Fibroblast of skin of left quadriceps (primary cell): ENCODE measurements at places on chromosomes 13 and 19.

GRCh38 chr13:40664350-40665125 is 1.9 kb downstream of the FOXO1 start:
- no peak for DNase-seq

- DNase-seq = no peak
Observed at GRCh38 chr19:12607631-12608030, 3.0 kb downstream of the ZNF490 start.

GRCh38 chr13:113647351-113648215 is 10.4 kb downstream of the ATP4B start:
- DNase-seq = no peak

DNA sequence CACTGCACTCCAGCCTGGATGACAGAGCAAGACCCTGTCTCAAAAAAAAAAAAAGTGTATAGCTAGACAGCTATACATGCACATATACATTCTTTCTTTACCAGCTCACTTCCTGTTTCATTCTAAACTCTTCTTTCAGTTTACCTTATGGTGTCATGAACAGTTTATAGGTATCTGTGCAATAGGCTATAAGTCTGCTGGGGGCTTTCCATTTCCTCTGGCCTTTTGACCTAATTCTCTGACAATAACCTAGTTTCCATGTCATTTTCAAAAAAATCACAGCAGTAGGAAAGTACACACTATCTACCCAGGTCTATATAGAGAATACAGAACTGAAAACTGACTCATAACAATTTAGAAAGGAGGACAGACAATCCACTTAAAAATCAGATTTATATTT is 24.4 kb upstream of the URAD start:
- no peak for DNase-seq

- DNase-seq = no peak
Observed at GRCh38 chr19:49761625-49762311, 1.3 kb downstream of the TSKS start.

GRCh38 chr13:52852444-52852843 is 4.0 kb upstream of the PCDH8 start:
- no peak for DNase-seq

DNA sequence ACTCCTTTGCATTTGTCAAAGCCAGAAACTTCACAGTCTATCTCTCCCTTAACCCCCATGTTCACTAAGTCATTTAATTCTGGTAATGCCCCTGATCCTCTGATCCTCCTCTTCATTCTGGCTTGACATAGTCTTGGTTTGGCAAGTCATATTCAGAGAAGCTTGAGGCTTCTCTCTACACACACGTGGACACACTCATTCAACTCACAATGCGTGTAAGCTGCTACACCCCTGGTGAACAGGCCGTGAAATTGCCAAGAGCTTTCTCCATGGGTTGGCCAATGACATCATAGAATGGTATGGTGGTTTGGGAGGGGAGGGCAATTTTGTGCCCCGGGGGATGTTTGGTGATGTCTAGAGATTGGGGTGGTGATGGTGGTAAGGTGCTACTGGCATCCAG is 47.9 kb upstream of the FLT1 start:
- no peak for DNase-seq

GRCh38 chr13:24459234-24459633 is 53.3 kb downstream of the PARP4 start:
- DNase-seq = peak; percentile 52

DNA sequence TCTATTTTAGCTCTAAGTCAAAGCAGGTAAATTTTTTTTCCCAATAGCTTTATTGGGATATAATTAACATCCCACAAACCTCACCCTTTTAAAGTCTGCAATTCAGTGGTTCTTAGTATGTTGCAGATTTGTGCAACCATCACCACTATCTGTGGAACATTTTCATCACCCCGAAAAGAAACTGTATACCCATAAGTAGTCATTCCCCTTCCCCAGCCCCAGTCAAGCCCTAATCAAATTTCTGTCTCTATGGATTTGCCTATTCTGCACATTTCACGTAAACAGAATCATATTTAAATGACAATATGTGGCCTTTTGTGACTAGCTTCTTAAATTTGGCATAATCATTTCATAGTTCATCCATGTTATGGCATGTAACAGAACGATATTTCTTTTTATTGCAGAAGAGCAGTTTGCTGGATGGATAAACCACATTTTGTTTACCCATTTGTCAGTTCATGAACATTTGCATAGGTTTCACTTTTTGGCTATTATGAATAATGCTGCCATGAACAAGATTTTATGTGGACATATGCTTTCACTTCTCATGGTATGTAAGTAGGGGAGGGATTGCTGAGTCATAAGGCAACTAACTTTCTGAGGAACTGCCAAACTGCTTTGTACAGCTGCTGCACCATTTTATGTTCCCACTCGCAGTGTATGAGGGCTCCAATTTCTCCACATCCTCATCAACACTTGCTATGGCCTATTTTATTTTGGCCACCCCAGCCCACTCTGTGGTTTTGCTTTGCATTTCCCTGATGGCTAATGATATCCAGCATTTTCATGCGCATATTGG is 10.9 kb downstream of the SLC46A3 start:
- peak; percentile 93 for DNase-seq

DNA sequence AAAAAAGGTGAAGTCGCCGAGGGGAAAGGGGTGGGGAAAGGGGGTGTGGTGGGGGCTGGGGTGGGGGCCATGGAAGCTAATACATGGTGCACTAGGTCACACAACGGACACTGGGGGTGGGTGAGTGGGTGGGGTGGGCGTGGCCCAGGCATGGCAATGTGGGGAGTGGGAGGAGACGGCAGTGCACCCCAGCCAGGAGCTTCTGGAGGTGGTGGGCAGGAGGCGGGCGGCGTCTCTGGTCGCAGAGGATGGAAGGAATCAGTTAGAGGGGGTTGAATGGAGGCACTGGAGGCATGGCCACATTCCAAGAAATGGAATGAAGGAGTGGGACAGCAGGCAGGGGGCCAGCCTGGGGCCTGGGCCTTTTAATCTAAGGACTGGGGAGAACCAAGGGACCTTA is 19.2 kb upstream of the NANOS2 start:
- DNase-seq = no peak

DNA sequence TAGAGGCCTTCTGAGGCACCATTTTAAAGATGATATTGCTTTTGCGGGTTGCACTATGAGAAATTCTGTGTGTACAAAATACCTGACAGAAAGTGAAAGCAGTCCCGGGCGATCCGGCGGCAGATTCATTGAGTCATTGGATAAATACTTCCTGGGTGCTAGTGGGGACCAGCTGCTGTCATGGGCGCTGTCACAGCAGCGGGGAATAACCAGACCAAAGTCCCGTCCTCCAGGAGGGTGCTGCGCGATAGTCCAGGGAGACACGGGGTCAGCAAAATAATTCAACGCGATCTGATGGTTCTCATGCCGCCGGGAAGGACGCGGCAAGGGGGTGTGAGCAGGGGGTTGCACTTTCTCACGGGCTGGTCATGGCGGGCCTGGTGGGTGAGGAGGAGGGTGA is 13.5 kb downstream of the ZFR2 start:
- DNase-seq = no peak

DNA sequence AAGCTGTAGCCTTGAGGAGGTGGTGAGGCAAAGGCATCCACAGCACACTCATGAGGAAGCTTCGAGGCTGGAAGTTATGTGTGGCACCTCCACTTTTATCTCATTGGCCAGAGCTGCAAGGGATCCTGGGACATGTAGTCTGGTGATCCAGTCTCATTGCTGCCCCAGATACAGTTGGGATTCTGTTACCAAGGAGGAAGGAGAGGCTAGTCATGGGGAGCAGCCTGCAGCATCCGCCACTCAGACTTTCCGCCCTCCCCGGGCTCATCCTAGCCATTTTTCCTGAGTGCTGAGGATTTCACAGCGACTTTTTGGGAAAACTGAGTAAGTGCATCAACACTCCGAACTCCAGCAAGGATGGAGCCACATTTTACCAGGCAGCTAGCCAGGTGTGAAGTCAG is 74.4 kb downstream of the DPF1 start:
- DNase-seq = no peak

DNA sequence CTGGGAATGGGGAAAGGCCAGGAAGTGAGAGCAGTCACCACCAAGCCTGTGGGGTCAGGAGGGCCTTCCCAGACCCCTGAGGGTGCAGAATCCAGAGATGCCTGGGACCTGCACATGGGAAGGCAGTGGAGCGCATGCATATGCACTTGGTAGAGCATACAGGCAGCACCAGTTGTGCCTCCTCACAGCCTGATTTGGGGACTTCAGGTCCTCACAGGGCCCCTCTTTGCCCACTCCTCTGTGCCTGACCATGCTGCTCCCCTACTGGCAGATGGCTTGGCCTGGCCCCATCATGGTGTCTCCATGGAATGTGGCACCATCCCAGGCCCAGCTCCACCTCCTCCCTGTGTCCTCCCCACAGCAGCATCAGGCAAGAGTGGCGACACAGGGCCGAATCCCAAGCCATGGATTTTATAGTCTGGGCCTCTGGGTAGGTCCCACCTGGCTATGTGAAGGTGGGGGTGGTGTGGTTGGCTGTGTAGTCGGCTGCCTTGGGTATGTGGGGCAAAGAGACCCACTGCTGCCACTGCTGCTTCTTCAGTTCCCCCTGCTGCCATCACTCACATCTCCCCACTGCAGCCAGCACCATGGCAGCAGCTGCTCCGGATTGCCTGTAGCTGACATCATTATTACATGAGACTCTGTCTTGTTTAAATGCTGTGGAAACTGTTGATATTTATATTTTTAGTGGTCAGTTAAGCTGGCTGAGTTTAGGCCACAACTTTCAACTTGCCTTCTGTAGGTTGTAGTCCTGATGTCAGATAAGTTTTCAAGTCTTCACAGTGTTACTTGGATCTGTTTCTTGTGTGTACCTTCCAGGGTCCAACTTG is 247.0 kb downstream of the GPC6 start:
- no peak for DNase-seq

- no peak for DNase-seq
Observed at GRCh38 chr13:21641629-21642028, 29.2 kb upstream of the FGF9 start.

- DNase-seq = no peak
Observed at GRCh38 chr13:113656003-113656588, 1.9 kb downstream of the ATP4B start.

DNA sequence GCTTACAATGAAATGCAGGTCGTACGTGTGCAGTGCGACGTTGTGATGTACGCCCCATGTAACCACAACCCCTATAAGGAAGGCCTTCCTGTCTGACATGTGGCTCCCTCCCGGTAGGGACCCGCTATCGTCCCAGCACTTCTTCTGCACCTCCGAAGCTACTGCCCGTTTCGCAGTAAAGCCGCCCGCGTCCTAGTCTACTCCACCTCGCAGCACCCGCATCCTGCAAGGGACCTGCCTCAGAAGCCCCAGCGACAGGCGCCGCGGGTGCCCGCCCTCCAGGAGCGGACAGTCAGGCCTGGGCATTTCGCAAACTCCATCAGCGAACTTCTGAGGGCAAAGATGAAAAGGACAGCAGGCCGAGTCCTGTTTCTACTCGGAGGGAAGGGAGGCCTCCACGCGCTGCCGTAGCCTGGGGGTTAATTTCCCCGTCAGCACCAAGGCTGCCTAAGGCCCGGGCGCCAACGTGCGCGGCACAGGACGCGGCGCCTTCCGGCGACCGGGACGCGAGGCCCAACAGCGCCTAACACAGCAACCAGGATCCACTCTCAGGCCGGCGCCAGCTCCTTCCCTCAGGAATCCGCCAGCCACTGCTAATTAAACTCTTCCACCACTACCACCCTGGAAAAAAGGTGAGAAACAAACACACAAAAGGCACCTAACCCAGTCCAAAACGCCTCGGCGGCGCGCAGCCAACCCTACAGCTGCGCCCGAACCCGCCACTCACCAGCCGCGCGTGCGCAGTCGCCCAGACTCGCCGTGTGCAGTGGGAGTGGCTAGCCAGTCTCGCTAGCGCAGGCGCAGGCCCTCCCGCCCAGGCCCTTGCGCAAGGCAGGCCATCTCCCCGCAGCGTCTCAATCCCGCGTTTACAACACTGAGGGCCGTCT is at the start of gene EEF1AKMT1:
TSS of gene EEF1AKMT1 (minus strand) at position 768 of the 887 bp plus-strand sequence. CDS start 16,363 bp downstream, outside the sequence.
- peak; percentile 88 for DNase-seq

- DNase-seq = no peak
Observed at GRCh38 chr13:29434217-29434945, 161.1 kb downstream of the SLC7A1 start.

DNA sequence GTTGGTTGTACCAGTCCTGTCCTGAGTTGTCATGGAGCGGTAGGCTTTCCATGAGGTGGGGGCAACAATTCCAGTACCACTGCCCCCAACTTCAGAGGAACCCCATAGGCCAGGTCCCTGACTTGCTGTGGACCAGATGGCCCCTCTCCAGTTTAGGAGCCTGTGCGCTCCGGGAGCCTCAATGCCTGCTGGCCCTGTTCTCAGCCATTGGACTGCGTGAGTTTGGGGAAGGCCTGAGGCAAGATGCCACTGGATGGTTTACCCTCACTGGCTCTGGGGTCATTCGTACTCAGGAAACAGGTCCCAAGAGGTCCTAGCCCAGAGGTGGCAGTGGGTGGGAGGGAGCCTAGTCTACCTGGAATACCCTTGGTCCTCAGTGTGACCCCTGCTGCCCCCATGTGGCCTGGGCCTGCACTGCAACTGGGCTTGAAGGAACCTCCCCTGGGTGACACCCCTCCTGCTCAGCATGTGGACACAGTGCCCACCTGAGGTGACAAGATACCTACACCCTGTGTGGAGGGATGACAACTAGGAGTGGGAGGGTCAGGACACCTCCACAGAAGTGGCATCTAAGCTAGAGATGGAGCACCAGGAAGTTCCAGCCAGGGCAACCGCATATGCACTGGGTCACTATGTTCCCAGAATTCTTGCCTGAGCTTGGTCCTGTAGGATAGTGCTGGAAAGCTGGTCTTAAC is 6.0 kb upstream of the PRR19 start:
- no peak for DNase-seq

- DNase-seq = no peak
Observed at GRCh38 chr13:77310579-77311279, 16.2 kb downstream of the MYCBP2 start.

DNA sequence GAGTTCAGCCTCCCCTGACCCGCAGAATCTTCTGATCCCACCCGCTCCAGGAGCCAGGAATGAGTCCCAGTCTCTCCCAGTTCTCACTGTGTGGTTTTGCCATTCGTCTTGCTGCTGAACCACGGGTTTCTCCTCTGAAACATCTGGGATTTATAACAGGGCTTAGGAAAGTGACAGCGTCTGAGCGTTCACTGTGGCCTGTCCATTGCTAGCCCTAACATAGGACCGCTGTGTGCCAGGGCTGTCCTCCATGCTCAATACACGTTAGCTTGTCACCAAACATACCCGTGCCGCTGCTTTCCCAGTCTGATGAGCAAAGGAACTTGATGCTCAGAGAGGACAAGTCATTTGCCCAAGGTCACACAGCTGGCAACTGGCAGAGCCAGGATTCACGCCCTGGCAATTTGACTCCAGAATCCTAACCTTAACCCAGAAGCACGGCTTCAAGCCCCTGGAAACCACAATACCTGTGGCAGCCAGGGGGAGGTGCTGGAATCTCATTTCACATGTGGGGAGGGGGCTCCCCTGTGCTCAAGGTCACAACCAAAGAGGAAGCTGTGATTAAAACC is 1.1 kb upstream of the APOE start:
- DNase-seq = no peak

DNA sequence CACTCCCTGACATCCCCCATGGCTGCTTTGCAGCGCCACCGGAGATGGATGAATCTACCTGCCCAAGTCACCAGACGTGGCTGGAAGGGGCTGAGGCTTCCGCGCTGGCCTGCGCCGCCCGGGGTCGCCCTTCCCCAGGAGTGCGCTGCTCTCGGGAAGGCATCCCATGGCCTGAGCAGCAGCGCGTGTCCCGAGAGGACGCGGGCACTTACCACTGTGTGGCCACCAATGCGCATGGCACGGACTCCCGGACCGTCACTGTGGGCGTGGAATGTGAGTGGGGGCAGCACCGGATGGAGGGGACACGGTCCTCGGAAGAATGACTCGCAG is 4.6 kb downstream of the ICAM5 start:
- no peak for DNase-seq

GRCh38 chr13:73060251-73061160 is 1.7 kb downstream of the KLF5 start:
- peak; percentile 63 for DNase-seq
